ENCODE measurements at places on chromosomes 5 and 9.

- no peak for DNase-seq
These were observed 37.9 kb downstream of the LNPEP start for GRCh38 chr5:96973532-96974401.

GRCh38 chr5:33981408-33982162 lies 2.9 kb downstream of the SLC45A2 start:
- no peak for DNase-seq

GRCh38 chr5:169424670-169425378 lies 123.9 kb upstream of the SLIT3 start:
- DNase-seq: no peak

DNA sequence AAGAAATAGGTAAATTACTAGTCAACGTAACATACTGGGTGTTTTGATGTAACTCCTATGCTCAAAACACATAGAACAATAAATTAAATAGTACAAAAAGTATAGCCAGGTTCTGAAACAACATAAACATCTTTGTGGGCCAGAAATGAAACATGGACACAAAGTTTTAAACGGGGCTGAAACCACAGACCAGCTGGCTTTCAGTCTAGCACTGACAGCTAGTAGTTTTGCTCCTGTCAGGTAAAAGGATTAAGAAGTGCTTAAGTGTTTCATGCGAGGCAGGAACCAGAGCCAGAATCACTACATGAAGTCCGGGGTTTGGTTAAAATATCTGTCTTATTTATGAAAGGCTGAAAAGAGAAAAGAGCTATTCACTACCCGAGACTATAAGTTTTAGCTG lies 19.5 kb downstream of the DCAF10 start:
- no peak for DNase-seq

DNA sequence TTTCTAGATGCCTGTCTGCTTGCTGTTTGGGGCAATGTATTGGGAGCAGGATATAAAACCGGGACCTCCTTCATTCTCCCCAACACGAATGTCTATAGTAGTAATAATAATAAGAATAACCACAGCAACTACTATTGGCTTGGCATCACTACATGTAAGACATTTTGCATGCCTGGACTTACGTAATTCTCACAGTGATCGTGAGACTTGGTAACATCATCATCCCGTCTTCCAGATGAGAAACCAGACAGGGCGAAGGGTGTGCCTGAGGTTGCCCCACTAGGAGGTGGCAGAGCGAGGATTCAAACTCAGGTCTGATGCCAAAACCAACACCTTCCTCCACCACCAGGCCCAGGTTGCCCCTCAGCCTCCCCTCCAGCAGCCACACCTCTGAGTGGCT lies 185.1 kb downstream of the RGS3 start:
- DNase-seq: no peak

- no peak for DNase-seq
These were observed 261.7 kb downstream of the TRPM3 start for GRCh38 chr9:70859694-70860093.

GRCh38 chr5:93622240-93622885 lies 39.3 kb downstream of the NR2F1 start:
- DNase-seq: no peak

DNA sequence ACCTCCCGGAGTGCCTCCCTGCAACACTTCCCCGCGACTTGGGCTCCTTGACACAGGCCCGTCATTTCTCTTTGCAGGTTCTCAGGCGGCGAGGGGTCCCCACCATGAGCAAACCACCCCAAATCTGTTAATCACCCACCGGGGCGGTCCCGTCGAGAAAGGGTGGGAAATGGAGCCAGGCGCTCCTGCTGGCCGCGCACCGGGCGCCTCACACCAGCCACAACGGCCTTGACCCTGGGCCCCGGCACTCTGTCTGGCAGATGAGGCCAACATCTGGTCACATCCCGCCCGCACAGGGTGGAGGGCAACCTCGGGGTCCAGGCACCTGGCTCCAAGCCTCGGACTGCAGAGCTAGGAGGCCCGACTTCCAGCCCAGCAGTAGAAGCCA lies 776 bp upstream of the TERT start:
- DNase-seq: no peak

DNA sequence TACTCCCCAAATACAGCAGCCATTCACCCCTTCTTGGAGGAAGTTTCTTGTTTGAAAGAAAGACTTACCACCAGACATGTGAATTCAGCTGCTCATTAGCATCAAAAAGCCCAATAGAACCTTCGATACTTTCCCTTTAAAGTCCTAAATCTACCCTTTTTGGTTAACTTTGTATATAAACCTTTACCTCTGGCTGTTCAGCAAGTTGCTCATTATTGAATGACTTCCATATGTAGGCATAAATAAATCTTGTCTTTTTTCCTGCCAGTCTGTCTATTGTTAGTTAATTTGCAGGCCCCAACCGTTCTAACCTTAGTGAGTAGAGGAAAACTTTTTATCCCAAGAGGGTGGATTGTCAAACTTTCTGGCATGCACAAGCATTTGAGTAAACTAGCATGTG lies 27.9 kb upstream of the FBXL17 start:
- DNase-seq: no peak

DNA sequence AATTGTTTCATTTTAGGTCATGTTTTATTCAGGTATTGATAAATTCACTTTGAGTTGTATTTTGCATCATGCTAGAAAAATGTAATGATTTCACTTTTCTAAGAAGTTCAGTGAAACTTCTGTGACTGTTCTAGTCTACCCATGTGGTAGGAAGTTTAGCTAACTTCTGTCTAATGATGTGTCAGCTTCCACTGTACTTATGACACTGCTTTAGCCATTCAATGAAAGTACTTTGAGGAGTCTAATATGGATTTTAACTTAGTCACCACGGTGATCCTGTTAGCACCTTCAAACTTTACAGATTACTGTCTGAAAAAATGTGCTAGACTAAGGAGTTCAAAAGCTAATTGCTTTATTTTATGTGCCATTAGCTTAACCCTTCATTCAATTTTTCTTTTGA lies 1510.5 kb upstream of the CDH9 start:
- DNase-seq: no peak

DNA sequence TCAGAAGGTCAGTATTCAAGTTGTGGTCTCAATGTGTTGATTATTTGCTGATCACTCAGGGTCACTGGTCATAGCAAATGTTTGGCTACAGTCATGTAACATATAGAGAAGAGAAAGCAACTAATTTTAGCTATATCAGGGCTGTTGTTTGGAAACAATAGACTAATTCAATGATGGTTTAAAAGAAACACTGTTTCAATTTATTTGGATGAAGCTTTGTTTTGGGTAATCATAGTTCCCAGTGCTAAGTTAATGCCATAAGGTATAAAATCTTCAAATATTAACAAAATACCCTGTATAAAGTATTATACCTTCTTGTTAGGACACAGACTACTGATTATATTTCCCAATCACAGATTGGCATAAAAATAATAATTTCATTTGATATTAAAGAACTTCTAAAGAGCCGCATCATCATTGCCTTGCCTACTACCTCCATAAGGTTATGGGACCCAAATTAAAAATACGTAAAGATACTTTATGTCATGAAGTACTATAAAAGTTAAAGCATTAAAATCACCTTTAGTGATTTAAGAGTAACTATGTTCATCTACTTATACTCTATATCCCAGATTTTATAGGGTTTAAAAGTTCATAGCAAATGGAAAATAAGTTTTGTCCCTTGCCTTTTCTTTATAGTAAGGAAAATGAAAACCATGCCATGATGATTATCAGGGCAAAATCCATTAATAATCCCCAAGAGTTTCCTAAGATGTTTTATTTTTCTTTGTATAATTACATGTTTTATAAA lies 6.0 kb downstream of the NR3C1 start:
- no peak for DNase-seq

GRCh38 chr5:151581347-151581746 lies 9.8 kb downstream of the FAT2 start:
- DNase-seq: no peak

GRCh38 chr9:77876590-77876989 lies 155.0 kb downstream of the GNAQ start:
- no peak for DNase-seq

- DNase-seq: no peak
These were observed 18.5 kb upstream of the SNX2 start for GRCh38 chr5:122756264-122756911.

DNA sequence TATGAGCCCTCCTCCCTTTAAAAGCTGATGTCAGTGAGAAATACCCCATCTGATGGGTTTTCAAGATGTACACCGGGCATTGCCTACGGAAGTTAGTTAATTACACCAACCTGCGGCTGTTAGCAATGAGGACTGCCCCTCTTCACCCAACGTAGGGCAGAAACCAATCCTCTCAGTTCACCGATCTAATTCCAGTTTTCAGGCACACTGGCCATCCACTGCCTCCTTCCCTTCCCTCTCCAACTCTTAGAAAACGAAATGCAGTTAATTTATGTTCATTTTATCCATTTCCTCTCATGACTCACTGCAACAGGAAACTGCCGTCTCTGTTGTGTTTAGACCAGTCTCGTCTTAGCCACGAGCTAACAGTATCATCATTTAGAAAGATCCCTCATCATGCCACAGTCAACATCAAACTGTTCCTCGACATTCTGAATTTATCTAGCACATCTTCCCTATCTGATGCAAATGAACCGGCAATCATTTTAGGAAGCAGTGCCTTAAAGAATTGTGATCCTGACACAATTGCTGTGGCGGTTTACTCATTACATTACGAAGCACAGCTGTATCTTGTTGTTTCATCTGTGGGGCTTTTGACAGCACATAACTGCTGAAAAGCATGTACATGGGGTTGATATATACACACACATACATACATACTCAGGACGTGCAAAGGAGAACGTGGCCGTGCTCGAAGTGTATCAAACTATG lies 168.6 kb downstream of the EFNA5 start:
- no peak for DNase-seq

DNA sequence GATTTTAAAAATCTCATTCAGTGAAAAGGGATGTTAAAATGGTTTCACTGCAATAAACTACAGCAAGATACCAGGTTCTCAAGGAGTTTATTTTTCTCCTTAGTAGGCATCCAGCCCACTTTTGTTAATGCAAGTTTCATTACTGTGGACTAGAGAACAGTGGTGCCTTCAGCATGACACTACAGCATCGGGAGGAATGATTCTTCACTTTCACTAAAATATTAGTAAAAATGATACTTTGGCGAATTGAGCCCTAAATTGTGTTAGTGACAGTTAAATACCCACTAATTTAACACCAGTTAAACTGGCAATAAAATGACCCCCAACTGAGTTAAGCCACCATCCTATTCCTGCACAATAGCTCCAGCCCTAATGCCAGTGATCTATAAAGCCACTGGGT lies 152.2 kb upstream of the MPDZ start:
- no peak for DNase-seq

DNA sequence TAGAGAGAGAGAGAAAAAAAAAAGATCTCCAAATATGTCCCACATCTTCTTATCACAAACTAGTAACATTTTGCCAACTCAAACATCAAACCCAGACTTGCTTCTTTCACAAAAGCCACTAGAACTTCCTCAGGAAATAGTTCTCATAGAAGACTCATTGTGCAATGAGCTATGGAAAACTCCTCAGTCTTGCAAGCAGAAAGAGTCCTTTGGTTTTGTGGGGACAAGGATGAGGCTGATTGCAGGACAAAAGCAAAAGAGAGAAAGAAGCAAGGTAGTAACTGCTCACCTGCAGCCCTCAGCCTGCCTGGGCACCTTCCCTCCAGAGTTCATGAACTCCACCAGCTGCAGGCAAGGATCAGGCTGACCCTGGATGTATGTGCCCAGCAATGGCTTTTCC lies 399.0 kb downstream of the IRX1 start:
- DNase-seq: no peak

DNA sequence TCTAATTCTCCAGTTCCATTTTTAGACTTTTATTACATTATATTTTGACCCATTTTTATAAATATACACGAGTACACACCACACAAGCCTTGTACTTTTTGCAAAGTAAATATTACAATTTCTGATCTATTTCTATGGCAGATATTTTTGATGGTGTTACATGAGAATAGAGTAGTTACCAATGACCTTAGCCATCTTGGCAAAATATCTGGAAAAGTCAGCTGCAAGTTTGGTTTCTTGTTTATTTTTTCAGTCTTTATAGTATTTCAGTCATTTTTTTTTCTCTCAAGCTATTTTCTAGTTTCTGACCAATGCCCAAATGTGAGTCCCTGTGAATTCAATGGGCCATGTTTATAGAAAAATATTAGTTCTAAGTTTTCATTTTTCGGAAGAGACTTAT lies 64.0 kb upstream of the TMC1 start:
- DNase-seq: no peak

GRCh38 chr9:82367016-82367415 lies 378.4 kb downstream of the SPATA31D1 start:
- no peak for DNase-seq

DNA sequence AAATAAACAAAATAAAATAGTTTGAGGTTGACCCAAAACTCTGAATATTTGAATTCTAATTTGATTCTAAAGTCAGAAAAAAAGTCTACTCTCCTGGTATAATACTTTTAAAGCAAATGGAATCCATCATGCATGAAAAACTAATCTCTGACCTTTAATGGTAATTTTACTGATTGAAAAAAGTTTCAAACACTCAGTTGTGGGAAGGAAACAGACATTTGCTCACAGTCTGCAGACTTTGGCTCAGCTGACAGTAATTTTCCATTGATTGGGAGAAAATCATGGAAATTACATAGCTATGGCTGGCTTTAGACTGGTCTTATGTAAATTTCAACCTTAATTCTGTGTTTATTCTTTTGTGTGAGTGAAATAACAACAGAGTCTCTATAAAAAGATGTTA lies 574.3 kb downstream of the PDE4D start:
- peak; percentile 51 for DNase-seq

DNA sequence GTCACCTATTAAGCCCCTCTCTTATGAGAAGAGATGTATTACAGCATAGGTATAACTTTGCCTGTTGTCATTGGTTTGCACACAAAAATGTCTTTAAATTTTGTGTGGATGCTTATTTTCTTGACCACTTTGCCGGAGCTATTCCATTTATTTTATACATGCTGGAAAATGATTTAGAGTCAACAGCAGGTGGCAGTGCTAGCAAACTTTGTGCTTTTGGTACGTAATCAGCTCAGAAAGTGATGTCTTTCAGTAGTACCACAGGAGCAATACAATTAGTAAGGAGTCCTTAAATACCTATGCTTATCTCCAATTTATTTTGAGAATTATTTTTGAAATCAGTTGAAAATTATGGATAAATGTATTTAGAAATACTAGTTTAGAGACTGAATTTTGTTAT lies 19.8 kb upstream of the NUDT12 start:
- no peak for DNase-seq

DNA sequence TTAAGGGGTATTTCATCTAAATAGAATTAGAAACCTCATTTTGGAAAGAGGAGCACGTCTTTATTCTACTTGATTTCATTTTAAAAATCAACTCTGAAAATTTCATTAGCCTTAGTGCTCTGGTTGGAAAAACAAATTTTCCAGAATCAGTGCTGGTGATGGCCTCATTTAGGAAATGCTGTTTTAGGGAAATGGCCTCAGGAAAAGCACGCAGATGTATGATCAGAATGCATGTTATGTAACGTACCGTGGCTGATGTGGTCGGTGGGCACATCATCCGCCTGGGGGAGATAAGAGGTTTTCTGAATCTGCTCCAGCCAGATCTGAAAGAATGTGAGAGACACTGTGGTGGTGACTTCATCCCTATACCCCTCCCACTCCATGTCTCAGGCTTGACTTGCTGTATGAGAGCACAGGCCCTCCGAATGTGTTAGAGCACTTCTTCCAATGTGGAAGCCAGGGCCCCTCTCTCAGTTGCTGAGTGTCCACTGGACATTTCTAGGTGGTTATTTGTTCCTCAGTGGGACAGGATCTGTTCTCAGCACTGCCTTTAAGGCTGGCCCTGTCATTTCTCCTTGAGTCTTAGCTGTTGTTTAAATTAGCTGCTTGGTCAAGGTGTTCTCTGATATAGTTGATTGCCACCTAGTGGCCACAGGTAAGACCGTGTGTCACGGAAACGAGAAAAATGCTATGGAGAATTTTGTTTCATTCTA lies 96.5 kb downstream of the ARHGAP26 start:
- DNase-seq: peak; percentile 48

All from kidney (tissue), 22 donors.